ENCODE measurements at places on chromosomes 2 and 18.

DNA sequence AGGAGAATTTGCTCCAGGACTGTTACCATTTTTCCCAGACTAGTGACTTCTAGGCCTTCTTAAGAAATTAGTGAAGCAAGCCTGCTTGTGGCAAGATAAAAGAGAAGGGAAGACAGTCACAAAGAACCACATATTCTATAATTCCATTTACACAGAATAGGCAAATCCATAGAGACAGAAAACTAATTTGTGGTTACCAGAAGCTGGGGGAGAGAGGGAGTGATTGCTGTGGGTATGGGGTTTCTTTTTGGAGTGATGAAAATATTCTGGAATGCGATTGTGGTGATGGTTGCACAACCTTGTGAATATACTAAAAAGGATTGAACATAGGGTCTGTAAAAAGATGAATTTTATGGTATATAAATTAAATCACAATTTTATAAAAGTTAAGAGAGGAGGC is 37.5 kb upstream of the SIX2 start:
- DNase-seq, result no peak

DNA sequence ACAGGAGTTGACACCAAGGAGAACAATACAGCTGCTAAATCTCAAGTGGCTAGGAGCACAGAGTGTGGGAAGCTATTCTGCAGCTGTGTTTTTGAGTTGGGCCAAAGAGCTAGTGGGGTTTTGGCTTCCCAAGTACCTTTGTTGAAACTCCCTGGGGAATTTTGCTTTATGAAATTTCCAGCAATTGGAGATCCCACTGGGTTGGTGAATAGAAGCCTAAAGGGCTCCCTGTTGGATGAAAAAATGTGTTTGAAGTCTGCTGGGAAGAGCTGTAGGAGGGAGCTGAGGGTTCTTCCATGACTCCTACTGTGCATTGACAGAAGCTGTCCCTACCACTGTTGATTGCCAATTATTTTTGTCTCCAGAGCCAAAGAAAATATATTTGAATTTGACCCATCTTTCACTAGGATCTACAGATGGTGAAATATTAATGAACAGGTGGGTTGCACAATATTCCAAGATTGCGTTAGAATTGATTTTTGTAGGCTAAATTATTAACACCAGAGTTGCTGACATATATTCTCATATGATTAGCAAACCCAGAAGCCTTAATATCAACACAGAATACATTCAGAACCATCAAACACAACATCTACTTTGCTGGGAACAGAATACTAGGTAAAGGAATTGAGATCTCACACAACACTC is 95.4 kb upstream of the CYP1B1 start:
- no peak for DNase-seq

DNA sequence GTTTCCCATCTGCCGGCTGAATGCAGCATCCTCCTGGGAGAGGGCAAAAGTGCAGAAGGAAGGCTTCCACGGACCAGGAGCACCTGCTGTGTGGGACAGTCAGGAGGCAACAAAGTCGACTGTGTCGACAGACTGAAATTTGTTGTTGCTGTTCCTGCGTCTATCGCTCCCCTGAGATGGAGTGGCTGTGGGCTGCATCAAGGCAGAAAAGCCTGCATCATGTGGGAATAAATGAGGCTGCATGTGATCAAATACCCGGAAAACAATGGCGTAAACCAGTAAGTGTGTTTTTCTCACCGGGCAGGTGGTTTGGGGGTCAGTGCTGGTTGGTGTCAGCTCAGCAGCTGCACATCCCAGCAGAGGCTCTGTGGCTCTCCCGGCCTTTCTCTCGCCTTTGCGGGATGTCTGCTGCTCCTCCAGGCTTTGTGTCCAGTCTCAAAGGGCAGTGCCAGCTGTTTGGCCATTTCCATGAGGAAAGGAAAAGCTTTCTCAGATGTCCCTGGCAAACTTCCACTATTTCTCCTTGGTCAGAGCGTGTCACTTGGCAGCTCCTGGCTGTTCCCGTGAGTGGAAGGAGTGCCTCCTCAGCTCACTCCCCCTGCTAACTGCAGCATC is 262.4 kb downstream of the NDUFA10 start:
- no peak for DNase-seq

- no peak for DNase-seq
These were observed 42.2 kb downstream of the CD302 start for GRCh38 chr2:159755788-159756187.

DNA sequence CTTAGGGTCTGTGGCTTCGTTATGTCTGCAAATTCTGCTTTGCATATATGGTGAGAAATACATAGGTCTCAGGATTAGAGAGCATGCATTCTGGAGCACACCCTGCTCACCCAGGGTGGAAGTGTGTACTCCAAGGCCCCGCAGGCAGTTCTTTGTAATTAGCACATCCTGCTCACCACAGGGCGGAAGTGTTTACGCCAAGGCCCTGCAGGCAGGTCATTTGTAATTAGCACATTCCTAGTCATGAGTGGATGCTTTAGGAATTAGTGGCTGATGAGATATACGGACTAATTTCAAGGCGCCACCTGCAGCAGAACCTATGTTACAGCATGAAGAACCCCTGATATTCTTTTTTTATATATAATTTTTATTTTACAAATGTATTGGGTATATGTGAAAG is 4.2 kb downstream of the ALLC start:
- no peak for DNase-seq

- DNase-seq, result no peak
These were observed 543.5 kb upstream of the HNMT start for GRCh38 chr2:137420744-137421143.

DNA sequence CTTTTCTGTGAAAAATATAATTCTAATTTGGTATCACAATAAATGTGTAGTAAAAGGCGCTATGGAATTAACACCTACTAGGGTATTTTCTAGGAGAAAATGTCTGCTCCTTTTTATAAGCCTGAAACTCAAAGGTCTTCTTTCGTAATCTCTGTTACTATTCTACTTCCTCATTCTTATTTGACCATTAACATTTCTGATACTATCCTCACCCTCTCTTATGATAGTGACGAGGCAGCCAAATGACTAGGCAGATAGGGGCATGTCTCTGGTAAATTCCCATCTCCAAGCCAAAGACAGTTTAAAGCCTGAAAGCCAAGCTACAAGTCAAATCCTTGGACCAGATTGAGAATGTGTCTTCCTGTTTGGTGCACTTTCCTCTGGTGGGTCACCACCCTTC is 251.7 kb downstream of the LRRTM4 start:
- no peak for DNase-seq

DNA sequence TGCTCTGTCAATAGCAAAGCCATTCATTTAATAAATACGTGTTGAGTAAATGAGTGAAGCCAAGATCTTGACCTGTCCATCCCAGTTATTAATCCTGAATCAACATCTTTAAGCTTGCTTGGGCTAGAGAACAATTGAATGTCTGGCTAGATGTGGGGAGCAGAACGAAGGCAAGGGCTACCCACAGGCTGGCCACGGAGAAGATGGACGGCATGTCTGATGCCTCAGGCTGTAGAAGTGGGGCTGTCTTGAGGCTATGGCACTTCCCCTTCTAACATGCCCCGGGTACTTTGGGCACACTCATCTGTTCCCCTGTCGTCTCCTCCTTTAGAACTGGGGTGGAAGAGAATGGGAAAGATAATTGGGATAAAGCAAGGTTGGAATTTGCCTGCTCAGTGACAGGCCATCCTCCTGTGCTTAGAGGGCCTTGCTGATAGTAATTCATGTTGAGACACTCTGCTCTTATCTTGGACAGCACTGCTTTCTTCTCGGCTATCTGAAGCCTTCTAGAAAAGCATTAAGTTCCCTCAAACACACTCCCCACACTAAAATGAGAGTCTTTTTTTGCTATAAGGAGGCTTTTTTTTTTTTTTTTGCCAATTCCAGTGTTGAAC is 225.7 kb downstream of the MREG start:
- DNase-seq, result no peak

DNA sequence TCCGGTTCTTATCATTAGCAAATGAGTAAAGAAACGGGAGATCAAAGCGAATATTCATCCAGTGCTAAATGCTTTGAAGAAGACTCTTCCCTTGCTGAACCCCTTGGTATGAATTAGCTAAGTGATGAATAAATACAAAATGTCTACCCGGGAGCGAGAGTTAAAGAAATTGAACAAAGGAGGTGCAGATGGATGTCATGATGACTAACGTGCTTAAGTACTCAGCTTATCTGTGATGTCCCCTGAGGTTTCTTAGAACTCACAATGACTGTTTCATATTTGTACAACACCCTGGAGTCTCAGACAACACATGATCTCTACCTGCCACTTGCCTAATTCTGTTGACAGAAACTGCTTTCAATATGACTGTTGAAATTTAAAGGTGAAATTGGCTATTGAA is 148.5 kb downstream of the TMEM200C start:
- no peak for DNase-seq

GRCh38 chr2:74441170-74441689 is 507 bp downstream of the RTKN start:
- no peak for DNase-seq
